ENCODE measurements at places on chromosomes 12 and 14.

DNA sequence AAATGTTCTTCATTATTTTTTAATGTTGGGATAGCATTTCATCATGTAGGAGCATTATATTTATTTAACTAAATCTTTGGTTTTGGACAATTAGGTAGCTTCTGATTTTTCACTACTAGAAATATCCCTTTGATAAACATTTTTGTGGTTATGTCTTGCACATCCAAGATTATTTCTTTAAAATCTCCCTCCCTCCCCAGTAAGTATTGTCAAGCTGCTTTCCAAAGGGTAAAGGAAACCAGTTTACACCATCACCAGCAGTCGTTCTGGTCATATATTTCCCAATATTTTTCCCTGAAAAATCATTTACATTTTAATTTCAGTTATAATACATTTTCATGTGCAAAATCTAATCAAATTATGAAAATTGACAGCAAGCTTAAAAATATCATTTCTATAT lies 11.1 kb downstream of the CD69 start:
- no peaks in the 10 kb centered on the region for H3K36me3 ChIP-seq
- H3K4me3 ChIP-seq, result no peak overlapping the region
- H3K27ac ChIP-seq, result no peak overlapping the region

GRCh38 chr12:47885012-47885501 lies 19.7 kb downstream of the VDR start:
- peaks cover 13% of the 10 kb centered on the region for H3K27me3 ChIP-seq
- H3K4me1 ChIP-seq, result peaks cover 2% of the 10 kb centered on the region
- no peak overlapping the region for H3K27ac ChIP-seq
- H3K4me3 ChIP-seq, result no peak overlapping the region
- DNase-seq, result no peak

GRCh38 chr12:120858306-120859088 lies 45.7 kb downstream of the SPPL3 start:
- H3K4me1 ChIP-seq, result peaks cover 3% of the 10 kb centered on the region
- H3K27me3 ChIP-seq, result no peaks in the 10 kb centered on the region
- no peak overlapping the region for H3K27ac ChIP-seq

DNA sequence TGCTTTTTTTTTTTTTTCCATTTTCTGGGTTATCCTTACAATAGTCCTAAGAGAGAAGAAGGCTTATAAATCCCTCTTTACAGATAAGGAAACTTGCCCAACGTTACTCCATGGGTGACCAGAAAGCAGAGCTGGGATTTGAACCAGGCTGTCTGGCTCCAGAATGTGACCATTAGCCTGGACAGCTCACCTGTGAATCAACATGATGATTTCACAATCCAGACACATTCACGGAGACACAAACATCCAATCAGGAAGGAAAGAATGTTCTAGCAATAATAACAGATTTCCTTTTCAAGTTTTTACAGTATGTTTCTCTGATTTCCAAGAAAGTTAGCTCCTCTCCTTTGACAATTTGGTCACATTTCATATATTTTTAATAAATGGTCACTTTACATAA lies 118.3 kb downstream of the GALC start:
- H3K4me3 ChIP-seq, result no peak overlapping the region
- no peaks in the 10 kb centered on the region for H3K4me1 ChIP-seq
- no peak overlapping the region for H3K27ac ChIP-seq
- peaks cover 6% of the 10 kb centered on the region for H3K27me3 ChIP-seq
- DNase-seq, result no peak

GRCh38 chr12:90938451-90938850 lies 16.5 kb downstream of the CCER1 start:
- no peak for DNase-seq
- no peaks in the 10 kb centered on the region for H3K27me3 ChIP-seq
- no peaks in the 10 kb centered on the region for H3K36me3 ChIP-seq
- H3K27ac ChIP-seq, result no peak overlapping the region
- H3K4me3 ChIP-seq, result no peak overlapping the region
